Stimulated activated CD4-positive, alpha-beta T cell treated with anti-CD3 and anti-CD28 coated beads, Interleukin-15, amount 100 ng/mL, for 24 hours (primary cell): ENCODE measurements at places on chromosomes 16 and 17.
A peak's percentile ranks its signal among the peaks of the same experiment; 100 is the strongest.

DNA sequence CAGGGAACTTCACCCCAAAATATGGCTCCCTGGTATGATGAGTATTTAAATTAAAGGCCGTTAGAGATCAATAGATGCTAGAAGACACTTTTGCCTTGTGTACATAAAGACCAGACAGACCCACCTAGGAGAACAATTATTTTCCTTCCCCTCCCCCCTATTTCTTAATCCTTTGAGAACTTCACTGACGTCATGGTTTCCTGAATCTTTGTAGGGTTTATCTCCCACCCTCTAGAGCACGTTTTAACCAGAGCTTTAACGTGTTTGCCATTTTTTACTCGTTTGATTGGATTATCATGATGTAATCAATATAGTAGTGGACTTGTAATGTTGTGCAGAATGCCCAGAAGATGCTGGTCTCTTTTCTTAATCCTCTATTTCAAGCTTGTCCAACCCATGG, 22.9 kb upstream of the XYLT2 start:
- DNase-seq, result no peak

GRCh38 chr17:77455111-77455890, 314.5 kb downstream of the SEC14L1 start:
- DNase-seq, result peak; percentile 69

GRCh38 chr17:80425835-80426426, 11.0 kb downstream of the ENDOV start:
- DNase-seq, result no peak

DNA sequence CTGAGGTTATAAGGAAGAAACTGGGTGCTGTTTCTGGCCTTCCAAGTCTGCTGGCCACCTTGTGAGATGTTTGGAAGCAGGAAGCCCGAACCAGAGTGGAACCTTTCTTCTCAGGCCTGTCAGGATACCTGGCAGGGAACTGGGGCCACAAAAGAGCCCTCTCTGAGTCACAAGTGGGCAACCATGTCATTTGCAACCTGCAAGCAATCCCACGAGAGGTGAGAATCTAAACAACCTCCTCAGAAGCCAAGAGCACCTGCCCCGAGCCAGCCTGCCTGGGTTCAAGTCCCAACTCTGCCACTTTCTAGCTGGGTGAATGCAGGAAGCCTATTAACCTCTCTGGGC, 3.3 kb downstream of the COTL1 start:
- no peak for DNase-seq

- peak; percentile 39 for DNase-seq
Observed at GRCh38 chr17:58492238-58493121, 4.3 kb upstream of the HSF5 start.

- peak; percentile 53 for DNase-seq
Observed at GRCh38 chr16:14249291-14250032, 178.3 kb downstream of the MRTFB start.

DNA sequence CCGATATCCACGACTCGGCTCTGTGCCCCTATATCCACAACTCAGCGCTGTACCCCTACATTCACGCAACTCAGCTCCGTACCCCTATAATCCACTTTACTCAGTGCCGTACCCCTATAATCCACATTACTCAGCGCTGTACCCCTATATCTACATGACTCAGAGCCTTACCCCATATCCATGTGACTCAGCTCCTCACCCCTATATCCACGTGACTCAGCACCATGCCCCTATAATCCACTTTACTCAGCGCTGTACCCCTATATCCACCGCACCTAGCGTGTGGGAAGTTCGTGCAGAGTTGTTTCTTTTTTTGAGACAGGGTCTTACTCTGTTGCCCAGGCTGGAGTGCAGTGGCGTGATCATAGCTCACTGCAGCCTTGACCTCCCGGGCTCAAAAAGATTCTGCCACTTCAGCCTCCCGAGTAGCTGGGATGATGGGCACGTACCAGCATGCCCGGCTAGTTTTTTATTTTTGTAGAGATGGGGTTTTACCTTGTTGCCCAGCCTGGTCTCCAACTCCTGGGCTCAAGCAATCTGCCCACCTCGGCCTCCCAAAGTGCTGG, 17.4 kb downstream of the CYB5D2 start:
- DNase-seq, result no peak

GRCh38 chr17:53807286-53807685, 15.4 kb upstream of the KIF2B start:
- no peak for DNase-seq

- no peak for DNase-seq
Observed at GRCh38 chr16:58727028-58727781, 6.9 kb downstream of the GOT2 start.

DNA sequence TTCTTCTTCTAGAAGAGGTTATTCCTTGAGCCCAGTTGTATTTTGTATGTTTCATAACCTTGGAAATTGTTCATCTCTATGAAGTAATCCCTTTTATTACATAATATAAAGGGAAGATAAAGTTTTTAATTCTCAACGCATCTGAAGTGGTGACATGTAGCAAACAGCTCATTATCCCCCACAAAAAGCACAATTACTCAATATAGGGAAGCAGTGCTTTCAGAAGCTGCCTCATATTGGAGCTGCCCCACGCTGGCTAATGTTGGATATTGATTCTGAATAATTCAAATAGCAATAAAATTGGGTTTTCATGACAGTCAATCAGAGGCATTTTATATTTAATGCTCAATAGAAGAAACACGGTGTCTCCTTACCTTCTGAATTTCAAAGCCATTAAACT, 604.3 kb upstream of the RBFOX1 start:
- DNase-seq, result no peak
